SW480 (cell line): ENCODE measurements at places on chromosomes 12 and 14.

- DNase-seq = peak; percentile 91
Observed at GRCh38 chr14:44316647-44317440, 190.2 kb downstream of the FSCB start.

GRCh38 chr14:21092273-21093011 lies 6.0 kb downstream of the ZNF219 start:
- no peak for DNase-seq

DNA sequence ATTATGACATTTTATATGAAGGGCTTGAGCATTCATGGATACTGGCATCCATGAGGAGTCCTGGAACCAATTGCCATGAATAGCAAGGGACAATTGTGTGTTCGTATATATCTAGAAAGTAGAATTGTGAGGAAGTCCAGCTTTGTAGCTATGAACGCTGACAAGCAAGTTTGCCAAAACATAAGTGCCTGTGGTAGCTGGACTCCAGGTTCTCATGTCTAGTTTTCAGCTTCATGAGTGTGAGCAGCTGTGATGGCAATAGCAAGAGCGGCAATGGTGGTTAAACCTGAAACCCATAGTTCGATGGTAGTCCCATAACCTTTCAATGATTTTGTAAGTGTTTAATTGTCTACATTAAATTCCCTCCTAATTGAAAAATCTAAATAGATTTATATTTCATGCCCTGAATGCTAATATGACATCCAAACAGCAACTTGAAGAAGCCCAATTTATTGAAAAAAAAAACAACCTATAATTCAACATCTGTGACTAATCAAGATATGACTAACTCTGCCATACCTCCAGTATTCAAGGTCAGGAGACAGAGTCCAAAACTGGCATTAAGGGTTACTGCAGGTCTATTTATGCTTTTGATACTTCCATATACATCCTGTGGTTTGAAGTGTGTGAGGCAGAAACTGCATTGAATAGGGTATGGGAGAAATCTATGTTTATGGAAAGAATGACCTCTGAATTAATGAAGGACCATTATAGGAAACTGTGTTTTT lies 50.3 kb upstream of the PCED1B start:
- DNase-seq = no peak

- DNase-seq = no peak
Observed at GRCh38 chr14:58637040-58637390, 747 bp upstream of the DACT1 start.

- DNase-seq = no peak
Observed at GRCh38 chr14:50057331-50057730, 59.0 kb downstream of the VCPKMT start.

DNA sequence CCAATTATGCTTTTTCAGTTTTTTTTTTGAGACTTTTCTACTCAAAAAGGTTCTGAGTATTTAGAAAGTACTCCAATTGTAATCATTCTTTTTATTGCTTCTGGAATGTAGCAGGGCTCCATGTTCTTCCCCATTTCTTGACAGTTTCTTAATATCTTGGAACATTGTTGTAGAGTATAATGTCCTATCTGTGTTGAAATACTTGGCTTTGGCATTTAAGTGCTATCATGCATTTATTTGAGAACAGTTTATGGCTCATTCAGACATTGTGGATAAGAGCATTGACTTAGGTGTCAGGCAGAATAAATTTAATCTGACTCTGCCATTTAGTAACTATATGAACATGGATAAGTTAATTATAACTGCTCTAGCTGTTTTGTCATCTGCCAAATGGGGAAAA lies 28.3 kb downstream of the ADIPOR2 start:
- DNase-seq = no peak

DNA sequence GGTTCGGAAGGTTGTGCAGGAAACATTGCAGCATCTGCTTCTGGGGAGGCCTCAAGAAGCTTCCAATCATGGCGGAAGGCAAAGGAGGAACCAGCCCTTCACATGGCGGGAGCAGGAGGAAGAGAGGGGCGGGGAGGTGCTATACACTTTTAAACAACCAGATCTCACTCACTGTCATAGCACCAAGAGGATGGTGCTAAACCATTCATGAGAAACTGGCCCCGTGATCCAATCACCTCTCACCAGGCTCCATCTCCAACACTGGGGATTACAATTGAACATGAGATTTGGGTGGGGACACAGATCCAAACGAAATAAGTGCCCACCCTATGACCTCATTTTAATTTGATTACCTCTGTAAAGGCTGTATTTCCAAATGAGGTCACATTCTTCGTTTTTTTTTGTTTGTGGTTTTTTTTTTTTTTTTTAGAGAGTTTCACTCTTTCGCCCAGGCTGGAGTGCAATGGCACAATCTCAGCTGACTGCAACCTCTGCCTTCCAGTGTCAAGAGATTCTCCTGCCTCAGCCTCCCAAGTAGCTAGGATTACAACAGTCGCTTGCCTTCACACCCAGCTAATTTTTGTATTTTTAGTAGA lies 11.4 kb upstream of the ORAI1 start:
- DNase-seq = no peak

- no peak for DNase-seq
Observed at GRCh38 chr14:63178912-63179311, 25.3 kb upstream of the RHOJ start.

- no peak for DNase-seq
Observed at GRCh38 chr12:31491241-31491794, 99.6 kb downstream of the DENND5B start.

DNA sequence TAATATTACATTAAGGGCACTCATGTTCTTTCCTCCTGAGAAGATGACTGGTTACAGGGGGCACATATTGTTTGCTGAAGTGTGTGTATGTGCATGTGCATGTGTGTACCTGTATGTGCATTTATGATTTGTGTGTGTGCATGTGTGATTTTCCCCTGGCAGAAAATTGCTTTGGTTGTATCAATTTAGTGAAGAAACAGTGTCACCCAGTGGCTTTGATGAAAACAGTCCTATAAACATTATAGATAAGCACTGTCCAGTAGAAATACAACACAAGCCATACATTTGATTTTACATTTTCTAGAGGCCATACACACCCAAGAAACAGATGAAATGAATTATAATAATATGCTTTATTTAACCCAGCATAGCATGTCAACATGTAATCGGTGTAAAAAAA lies 8.6 kb downstream of the PDE3A start:
- peak; percentile 21 for DNase-seq

DNA sequence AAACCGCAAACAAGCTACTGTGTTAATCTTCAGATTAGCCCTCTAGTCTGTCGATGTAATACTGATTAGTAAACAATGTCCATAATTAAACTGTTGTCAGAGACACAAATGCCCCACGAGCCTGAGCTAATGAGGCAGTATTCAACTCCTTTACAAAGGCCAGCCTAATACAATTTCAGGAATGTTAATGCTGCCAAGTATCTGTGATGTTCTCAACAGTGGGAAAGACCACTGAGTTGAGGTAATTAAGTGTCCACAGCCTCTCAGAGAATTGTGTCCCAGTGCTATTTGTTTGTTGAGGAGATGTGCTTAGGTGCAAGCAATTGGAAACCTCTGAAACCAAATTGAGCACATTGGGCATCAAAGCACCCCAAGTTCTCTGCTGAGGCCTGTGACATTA lies 139.4 kb upstream of the CDKN3 start:
- no peak for DNase-seq

DNA sequence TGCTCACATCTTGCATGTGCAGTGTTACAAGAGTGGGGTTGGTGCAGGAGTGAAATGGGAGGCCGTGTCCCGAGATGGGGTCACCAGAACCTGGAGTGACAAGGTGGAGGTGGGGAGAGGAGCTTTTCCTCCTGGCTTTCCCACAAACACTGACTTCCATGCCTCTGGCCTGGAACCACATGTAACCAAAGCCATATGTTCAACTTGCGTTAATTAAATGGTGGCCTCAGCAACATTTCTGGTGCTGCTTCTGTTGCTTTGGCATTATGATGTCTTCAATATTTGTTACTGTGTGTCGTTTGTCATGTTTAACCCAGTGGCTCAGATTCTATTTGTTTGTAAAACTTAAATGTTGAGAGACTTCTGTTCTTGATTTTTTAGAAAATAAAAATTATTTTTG lies 110.2 kb downstream of the VCPKMT start:
- DNase-seq = no peak

DNA sequence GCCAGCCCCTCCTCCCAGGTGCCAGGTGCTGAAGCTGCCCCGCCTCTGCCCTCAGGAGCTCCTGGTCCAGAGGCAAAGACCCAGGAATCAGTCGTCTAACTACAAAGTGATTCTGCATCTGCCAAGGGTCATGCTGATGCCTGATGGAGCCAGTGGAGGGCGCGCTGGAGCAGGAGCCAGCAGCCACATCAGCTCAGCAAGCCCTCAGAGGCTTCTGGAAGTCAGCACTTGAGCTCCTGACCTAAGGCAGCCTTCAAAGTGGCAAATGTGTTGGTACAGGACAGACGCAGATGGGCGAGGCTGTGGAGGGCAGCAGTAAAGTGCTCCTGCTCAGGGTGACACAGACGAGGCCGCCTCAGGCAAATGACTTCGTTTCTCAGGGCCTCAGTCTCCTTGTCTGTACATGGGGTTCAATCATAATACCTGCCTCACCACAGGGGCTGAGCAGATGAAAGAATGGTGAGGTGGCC lies 10.9 kb downstream of the C12orf43 start:
- DNase-seq = peak; percentile 50

GRCh38 chr14:25394356-25394755 lies 344.4 kb upstream of the STXBP6 start:
- DNase-seq = no peak
